ENCODE measurements at places on chromosomes 4 and X. TPM values are rescaled to one million over a fixed set of nuclear protein-coding genes. Genes with fewer than 3 reads are reported as not detected.

DNA sequence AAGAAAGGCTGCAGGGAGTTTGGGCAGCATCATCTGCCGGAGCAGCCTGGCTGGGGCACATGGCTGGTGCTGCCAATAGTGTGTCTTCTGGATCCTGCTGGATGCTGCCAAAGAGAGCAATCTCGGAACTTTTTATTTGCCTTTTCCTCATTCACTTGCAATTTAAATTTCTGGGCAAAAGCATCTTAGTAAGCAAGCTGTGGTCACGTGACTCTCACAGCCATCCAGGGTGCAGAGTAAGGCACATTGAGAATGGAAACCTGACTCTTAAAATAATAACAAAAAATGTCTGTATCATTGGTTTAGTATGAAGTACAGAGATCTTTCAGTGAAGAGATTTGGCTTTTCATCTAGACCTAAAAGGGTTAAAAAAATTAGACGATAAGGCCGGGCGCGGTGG, 910.3 kb downstream of the STIM2 start:
- DNase-seq: no peak

- DNase-seq: no peak
Observed at GRCh38 chr4:144861471-144861870, 215.5 kb downstream of the HHIP start.

The RRH gene
- not detected for total RNA-seq

GRCh38 chr4:40728333-40728732, 21.4 kb upstream of the NSUN7 start:
- no peak for DNase-seq

- no peak for DNase-seq
Observed at GRCh38 chr4:147950261-147950660, 218.4 kb downstream of the ARHGAP10 start.

DNA sequence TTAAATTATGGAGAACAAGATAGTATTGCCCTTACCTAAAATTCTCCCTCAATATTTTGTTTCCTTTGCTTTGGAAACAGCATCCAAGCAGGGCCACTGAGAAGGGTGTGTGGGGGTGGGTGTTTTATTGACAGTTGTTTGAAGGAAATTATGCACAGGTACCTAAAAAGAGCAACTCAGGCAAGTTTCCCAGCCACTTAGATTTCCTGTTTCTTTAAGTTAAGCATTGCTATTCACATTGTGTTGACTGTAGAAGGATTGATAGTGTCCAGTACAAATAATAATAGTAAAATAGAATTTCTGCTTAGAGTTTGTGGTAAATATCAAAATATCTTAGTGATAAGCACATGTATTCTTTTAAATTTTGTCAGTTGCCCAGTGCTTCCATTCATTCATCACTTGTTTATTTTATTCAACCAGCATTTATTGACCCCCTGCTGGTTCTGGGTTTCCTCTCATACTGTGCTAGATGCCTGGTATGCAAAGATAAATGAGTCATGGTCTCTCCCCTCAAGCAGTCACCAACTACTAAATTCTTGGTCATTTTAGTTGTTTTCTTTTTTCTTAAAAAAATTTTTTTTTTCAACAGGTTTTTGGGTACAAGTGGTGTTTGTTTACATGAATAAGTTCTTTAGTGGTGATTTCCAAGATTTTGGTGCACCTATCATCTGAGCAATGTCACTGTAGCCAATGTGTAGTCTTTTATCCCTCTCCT, 50.0 kb downstream of the GALNT7 start:
- DNase-seq: no peak

The SYN1 gene
- 4.0 TPM for total RNA-seq

- DNase-seq: peak; percentile 17
Observed at GRCh38 chr4:17347445-17347844, 164.4 kb downstream of the QDPR start.

The RTL3 gene
- total RNA-seq: not detected

The LNX1 gene
- 17.1 TPM for total RNA-seq

The FREM3 gene
- not detected for total RNA-seq

The GJB1 gene
- 24.7 TPM for total RNA-seq

- no peak for DNase-seq
Observed at GRCh38 chr4:7780751-7781348, 158.8 kb downstream of the AFAP1 start.

The RTL9 gene
- total RNA-seq: not detected

DNA sequence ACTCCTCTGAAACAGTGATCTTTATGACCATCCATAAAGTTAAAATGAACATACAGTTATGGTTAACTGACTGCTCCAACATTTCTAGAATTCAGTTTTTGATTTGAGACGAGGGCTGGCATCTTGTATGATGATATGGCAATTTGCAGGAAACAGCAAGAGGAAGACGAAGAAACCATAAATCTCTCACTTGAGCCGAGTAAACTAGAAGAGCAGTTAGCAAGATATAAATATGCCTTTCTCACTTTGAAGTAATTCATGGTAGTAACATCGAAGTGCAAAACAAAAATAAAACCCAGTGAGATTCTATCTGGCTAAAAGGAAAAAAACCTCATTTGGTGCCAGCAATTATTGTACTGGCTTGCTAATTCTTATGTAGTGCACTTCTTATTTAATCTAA, 139.0 kb upstream of the SPRY1 start:
- no peak for DNase-seq

DNA sequence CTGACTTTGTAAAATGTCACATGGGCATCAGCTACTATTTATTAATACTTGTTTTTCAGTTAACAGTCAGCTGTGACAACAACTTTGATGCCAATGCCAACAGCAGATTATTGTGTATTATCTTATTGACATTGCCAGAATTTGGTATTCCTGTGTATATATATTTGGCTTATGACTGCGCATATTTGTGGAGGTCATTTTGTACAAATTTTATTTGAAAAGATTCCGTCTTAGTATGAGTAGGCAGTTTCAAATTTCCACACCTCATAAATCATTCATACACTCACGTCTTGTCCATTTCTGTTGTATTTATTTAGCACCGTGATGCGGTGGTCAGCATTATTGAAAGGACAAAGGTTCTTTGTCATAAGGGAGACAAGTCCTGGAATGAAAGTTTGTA, 558.2 kb upstream of the NDST4 start:
- no peak for DNase-seq

The TCEAL2 gene
- total RNA-seq: 2.3 TPM

The CXCL11 gene
- not detected for total RNA-seq

- DNase-seq: peak; percentile 75
Observed at GRCh38 chrX:3066555-3066954, 25.3 kb downstream of the ARSF start.

The TMSB15A gene
- total RNA-seq: not detected

- DNase-seq: no peak
Observed at GRCh38 chrX:129632443-129632842, 22.3 kb downstream of the APLN start.

All from body of pancreas (tissue), 4 donors.